ENCODE measurements at places on chromosomes 16 and 17.

- DNase-seq, result no peak
Measured at GRCh38 chr17:82974136-82974952, 105.1 kb upstream of the METRNL start.

DNA sequence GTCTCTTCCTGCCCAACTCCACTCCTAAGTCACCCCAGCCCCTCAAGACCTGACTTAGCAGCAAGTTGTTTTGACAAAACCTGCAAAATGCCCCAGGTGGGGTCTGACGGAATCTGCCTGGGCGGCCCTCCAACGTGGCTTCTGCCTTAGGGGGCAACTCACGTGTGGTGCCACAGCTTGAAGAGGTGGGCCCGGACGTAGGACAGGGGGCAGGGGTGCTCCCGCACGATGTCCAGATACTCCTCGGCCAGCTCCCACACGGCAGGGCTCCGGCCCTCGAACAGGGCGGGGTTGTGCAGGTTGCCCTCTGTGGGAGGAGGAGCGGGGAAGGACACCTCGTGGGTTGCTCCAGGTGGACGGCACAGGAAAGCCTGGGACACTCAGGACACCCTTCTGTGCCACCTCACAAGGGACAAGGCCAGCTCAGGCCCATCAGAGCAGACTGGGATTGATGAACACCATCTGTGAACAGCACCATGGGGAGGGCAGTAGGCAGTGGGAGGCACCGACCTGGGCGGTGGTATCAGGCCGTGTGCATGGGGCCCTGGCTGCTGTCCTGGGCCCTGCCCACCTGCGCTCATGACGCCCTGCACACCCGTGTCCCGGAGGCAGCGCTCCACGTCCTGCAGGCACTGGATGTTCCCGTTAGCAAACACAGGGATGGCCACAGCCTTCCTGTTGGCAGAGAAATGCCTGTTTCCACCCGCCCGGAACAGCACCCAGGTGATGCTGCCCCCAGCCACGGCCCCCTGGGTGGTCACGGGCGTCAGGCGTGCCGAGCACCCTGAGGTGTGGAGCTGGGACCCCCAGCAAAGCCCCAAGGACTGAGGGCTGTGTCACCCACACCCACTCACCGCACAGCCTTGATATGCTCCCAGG is 4.3 kb downstream of the DUS1L start:
- DNase-seq, result no peak

DNA sequence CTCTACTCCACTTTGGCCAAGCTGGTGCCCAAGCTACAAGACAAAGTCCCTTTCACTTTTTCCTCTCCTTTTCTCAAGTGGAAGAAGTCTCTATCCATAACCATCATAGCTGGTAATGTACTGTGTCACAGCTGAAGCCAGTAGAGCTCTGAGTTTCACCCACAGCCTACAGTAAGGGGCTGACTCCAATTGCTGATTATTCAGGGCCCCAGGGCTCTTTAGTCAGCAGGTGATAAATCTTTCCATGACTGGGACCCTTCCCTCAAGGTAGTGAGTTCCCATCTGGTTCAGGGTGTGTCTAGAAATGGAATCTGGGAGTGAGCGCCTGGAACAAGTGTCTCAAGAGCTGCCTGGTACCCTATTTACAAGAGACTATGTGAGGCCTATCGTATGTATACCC is 436.0 kb upstream of the CA10 start:
- DNase-seq, result no peak

GRCh38 chr16:68843482-68844210 is at the start of gene TANGO6:
Gene TANGO6, plus strand, starts transcription at chr16:68843531. Its CDS starts 87 bp downstream, at chr16:68843618.
- DNase-seq, result peak; percentile 98

DNA sequence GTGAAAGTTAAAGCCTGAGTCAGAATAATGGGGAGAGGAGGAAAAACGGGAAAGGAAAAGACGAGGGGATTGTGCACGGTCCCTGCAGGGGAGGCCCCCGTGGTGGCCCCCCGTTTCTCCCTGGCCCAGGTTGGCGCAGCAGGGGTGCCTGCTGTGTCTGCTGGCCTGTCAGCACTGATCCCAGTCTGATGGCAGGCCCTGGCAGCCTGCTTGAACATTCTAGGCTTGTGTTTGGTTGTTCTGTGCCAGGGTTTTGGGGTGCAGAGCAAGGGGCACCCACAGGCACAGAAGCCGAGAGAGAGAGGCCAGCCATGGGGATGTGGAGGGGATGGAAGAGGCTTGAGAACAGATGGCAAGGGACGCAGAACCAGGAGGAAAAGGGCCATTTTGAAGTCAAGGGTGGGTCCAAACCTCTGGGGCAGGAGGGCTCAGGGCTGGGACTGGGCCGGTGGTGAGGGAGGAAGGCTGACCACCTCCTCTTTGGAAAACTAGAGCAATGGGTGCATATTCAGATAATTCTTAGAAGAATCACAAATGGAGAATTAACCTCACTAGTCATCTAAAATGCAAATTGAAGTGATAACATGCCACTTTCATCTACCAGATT is 35.9 kb downstream of the TBX4 start:
- peak; percentile 13 for DNase-seq

- DNase-seq, result no peak
Measured at GRCh38 chr16:30699615-30700099, 686 bp downstream of the SRCAP start.

- no peak for DNase-seq
Measured at GRCh38 chr16:85289760-85290625, 177.7 kb upstream of the CIBAR2 start.

DNA sequence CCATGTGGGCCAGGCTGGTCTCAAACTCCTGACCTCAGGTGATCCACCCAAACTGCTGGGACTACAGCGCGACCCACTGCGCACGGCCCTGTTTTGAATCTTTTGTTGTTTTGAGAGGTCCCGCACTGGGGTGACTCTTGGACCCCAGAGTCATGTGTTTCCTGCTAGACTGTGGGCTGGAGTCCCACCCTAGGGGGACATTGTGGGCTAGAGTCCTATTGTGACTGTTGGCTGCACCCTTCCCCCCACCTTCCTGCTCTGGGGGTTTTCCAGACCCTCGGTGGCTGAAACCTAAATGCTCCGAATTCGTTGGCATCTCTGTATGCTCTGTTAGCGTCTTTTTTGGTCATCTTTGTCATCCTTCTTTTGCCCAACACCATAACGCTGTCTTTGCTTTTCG is 16.0 kb downstream of the NUPR1 start:
- DNase-seq, result no peak

- DNase-seq, result no peak
Measured at GRCh38 chr17:36144981-36145729, 31.3 kb downstream of the TBC1D3B start.
